SK-N-MC (cell line): ENCODE measurements at places on chromosomes 11 and 22.

DNA sequence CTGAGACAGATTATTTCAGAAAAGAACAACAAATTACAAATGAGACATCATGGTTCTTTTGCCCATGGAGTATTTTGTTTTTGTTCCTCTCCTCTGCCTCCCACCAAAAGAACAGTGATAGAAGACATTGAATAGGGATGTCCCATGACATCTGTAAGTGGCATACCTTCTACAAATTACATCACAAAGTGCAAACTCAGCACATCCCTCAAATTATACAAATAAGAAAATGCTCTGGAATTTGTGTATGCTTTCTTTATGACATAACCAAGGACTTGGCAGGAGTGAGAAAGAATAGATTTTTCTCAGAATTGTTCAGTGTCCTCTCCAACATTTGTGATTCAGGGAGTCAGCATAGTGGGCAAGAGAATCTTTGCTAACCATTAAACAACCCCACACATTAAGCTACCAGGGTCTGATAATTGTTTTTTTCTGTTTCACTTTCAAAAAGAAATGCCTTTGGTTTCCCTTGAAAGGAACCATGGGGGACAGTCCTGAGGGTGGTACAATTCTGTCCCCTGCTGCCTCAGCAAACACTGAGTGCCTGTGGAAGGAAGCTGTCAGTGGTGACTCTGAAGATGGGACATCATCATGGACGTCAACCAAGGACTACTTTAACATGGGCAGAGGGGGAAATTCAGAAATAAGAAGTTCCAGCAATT lies 430.3 kb downstream of the AASDHPPT start:
- no peak for DNase-seq

DNA sequence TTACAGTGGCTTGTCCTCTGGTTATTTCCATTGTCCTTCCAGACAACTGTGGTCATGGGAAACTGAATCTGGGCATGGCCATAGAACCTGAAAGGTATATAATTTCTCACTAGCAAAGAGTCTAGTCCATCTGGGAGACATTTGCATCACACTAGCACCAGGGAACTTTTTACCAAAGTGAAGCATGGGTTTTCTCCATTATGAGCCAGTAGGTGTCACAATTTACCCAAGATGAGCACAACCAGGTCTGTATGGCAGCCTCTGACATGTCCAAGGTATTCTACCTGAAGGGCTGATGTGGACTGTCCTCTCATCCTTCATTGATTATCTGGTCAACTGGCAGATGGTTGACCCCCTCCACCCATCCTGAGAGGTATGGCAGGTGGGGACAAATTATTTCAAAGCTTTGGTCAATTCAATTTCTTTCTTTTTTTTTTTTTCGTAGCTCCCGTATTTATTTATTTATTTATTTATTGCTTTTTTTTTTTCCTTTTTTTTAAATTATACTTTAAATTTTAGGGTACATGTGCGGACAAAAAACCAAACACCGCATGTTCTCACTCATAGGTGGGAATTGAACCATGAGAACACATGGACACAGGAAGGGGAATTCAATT lies 425.9 kb downstream of the TMEM135 start:
- DNase-seq = no peak

DNA sequence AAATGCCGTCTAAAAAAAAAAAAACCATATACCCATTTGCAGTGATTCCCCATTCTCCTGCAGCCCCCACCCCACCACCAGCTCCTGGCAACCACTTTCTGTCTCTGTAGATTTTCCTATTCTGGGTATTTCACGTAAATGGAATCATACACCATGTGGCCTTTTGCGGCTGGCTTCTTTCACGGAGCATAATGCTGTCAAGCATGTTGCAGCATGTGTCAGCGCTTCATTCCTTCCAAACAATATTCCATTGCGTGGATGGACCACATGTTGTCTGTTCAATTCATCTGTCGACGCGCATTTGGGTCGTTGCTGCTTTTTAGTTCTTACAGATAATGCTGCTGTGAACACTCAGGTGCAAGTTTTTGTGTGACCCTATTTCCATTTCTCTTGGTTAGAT lies 14.8 kb upstream of the EMID1 start:
- no peak for DNase-seq

DNA sequence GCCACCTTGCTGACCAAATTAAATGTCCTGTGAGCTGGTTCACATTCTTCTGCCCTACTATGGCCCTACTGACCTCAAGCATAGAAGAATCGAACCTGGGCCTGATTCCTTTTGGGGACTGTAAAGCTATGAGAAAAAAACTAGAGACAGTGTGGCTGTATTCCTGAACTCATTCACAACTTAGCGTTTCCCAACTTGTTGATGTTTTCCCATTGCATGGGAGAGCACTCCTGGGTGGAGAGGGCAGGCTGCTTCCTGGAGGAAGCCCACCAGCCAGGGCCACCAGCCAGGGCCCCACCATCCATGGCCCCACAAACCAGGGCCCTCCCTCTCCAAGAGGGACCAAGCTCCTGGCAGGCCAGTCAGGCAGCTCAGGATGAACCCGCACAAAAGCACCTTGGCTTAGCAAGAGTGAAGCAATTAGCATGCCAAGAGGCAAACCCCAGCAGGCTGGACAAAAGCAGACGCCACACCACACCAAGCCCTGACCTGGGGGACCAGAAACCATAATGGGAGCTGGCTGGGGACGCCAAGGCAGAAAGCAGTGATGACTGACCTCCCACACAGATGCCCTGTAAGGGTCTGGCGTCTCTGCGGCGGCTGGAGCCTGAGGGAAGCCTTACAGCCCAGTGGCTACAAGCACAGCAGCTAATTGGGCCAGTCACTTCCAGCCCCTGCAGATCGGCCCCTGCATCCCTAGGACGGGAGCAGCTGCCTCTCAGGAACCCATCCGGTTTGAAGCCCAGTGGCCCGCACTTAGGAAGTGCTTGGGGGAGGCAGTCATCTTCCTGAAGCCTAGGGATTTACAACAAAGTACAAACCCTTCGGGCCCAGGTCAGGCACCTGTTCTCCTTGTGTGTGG lies 2.1 kb downstream of the CERK start:
- DNase-seq = no peak

DNA sequence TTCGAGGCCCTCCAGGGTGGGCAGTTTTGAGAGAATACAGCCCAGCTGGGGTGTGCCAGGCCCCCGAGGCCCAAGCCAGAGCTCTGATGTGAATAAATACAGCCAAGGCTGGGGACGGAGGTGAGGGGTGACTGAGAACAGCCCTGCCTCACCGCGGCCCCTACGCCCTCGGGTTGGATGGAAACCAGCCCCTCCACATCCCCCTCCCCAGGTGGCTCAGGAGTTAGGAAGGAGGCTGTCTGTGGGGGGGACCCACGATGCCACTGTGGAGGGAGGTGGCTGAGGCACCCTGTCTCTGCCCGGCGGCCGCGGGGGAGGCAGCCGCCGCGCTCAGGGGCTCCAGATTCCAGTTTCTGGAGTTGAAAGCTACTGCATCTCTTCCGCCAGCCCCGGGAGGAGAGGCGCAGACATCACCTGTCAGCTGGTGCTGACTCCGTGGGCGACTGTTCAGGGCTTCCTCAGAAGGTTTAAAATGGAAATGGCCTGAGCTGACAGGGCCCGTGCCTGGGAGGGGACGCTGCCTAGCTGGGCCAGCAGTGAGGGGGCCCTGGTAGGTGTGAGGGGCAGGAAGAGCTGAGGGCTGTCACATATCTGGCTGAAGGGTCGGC lies 1.4 kb downstream of the FLRT1 start:
- no peak for DNase-seq
